ENCODE measurements at places on chromosomes 5 and 9. TPM values are rescaled to one million over a fixed set of nuclear protein-coding genes. Genes with fewer than 3 reads are reported as not detected.

The SPATA31E1 gene
- total RNA-seq: not detected

DNA sequence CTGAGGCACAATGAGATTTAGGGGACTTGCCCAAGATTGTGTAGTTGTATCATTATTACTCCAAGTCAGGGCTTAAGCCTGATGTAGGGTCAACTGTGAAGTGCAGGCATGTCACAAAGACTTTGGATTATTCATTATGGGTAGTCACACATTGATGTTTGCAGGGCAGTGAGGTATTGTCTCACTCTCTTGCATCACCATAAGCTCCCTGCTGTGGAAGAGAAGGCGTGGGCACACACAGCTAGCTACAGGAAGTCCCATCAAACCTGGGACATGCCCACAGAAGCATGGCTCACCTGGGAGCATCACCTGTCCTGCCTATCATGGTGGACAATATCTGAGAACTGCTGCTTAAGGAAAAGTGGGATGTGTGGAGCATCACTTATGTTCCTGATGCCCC, 42.1 kb downstream of the TMOD1 start:
- no peak for DNase-seq

GRCh38 chr5:152649609-152650008, 244.5 kb upstream of the NMUR2 start:
- DNase-seq: no peak

The PLCXD3 gene
- total RNA-seq: 4.2 TPM

DNA sequence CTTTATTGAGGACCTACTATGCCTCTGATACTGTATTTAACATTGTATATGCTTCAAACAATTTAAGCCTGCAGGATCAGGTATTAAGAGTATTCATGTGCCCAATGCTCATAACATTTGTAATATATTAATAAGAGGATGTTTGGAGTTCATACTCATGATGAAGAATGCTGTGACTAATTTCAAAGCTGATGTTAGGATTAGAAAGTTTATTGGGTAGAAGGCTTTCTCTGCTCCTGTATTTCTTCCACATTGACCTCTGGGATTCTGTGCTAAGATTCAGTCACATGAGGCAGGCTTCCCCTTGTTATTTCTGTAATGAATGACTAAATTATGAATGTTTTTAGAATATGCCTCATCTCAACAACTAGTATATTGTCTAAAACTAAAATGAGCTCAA, 456.4 kb downstream of the NFIB start:
- no peak for DNase-seq

The COL5A1 gene
- total RNA-seq: 79.4 TPM

The VCAN gene
- total RNA-seq: 98.0 TPM

GRCh38 chr9:118510711-118511110, 806.5 kb downstream of the TLR4 start:
- no peak for DNase-seq
